ENCODE measurements at places on chromosomes 2 and 18.

DNA sequence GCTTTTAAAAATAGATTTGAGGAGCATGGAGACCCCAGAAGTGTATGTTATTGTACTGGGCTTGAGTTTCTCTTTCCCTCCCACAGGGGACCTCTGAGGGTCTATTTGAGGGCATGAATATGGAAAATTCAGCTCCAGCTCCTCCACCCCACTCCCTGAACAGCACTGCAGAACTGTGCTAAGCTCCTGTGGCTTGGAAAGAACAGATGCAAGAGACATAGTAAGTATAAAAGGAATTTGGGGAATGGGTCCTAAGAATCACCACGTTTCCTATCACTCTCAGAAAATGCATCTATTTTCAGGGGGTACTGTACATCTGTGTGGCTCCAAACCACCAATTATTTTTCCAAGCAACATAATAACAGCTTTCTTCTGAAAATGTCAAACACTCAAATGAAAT lies 416.1 kb downstream of the ZNF521 start:
- no peak for DNase-seq

DNA sequence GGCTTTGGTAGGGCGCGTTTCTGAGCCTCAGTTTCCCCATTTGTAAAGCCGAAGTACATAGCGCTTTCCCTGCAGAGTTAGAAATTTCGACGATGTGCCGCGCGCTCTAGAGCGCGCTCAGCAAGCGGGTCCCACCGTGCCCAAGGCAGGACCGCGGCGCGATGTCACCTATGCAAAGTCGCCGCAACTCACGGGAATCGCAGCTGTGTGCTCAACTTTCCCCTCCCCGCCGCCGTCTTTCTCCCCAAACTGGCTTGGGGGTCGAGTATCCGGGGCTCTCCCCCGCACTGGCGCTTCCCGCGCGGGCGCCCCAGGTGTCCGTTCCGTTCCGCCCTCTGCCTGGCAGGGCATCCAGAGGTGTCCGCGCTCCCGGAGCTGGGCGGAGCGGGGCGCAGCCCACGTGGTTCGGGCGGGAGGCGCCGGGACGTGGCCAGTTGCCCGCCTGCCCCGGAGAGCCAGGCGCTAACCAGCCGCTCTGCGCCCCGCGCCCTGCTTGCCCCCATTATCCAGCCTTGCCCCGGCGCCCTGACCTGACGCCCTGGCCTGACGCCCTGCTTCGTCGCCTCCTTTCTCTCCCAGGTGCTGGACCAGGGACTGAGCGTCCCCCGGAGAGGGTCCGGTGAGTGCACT lies at the start of gene MLPH:
TSS of gene MLPH (plus strand) at position 433 of the 630 bp plus-strand sequence. CDS start 6,176 bp downstream, outside the sequence.
- DNase-seq, result no peak

DNA sequence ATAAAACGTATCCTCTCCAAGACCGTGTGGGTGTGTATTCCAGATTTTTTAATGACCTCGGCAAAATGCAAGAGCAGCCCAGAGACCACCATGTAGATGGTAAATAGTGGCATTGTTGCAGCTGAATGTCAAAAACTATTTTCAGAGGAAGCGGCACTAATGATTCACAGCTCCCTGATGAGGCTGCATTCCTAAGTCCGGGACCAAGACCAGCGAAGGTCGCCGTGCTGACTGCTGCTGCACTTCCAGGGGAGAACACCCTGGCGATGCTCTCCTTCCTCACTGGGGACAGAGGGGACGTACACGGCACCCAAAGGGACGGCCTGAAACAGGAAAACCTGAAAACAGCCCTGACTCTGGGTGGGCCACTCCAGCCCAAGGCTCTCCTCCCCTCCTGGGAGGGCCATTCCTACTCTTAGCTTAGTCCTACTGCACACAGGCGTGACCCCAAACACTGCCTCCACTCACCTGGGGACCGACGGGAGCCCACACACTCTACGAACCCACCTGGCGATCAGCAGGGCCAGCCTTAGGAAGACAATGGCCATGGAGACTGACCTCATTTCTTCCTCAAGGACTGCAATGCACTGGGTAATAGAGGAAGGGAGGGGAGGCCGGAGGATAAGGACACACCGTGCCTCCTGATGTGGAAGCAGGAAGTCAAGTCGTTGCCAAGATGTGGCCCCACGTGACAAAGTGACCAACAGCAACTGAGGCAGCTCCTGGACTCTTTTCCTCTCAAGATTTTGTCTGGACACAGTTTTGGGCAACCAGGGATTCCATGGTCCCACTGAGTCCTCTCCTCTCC lies 82.8 kb downstream of the ZNF516 start:
- no peak for DNase-seq

- no peak for DNase-seq
These were observed 32.2 kb downstream of the BUB1 start for GRCh38 chr2:110645616-110646015.

DNA sequence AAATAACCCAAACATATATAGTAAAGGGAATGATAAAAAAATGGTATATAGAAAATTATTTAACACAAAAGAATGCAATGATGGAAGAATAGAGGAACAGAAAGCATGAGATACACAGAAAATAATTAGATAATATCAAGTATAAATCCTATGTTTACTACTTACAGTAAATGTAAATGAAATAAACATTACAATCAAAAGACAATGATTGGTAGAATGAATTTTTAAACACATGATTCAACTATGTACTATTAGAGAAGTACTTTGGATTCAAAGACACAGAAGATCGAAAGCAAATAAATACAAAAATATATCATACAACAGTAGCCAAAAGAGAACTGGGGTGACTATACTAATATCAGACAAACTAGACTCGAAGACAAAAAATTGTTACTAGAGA lies 97.6 kb upstream of the PARD3B start:
- DNase-seq, result no peak

GRCh38 chr2:44929159-44929734 lies 12.3 kb upstream of the SIX3 start:
- no peak for DNase-seq

DNA sequence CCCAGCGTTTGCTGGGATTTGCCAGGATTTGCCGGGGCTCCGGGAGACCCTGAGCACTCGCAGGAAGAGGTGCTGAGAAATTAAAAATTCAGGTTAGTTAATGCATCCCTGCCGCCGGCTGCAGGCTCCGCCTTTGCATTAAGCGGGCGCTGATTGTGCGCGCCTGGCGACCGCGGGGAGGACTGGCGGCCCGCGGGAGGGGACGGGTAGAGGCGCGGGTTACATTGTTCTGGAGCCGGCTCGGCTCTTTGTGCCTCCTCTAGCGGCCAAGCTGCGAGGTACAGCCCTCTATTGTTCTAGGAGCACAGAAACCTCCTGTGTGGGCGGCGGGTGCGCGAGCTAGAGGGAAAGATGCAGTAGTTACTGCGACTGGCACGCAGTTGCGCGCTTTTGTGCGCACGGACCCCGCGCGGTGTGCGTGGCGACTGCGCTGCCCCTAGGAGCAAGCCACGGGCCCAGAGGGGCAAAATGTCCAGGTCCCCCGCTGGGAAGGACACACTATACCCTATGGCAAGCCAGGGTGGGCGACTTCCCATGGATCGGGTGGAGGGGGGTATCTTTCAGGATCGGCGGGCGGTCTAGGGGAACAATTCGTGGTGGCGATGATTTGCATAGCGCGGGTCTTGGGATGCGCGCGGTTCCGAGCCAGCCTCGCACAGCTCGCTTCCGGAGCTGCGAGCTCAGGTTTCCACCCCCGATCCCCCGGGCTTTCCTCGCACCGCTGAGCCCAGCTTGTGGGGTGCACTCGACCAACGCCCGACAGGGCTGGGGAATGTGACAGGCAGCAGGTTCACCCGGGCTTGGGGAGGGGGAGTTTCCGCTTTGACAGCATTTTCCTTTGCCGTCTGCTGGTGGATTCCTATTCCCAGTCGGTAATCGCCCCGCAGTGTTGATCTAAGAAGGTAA lies 2.8 kb downstream of the ONECUT2 start:
- DNase-seq, result peak; percentile 67

GRCh38 chr2:241159116-241159515 lies 8.8 kb downstream of the PPP1R7 start:
- DNase-seq, result no peak

DNA sequence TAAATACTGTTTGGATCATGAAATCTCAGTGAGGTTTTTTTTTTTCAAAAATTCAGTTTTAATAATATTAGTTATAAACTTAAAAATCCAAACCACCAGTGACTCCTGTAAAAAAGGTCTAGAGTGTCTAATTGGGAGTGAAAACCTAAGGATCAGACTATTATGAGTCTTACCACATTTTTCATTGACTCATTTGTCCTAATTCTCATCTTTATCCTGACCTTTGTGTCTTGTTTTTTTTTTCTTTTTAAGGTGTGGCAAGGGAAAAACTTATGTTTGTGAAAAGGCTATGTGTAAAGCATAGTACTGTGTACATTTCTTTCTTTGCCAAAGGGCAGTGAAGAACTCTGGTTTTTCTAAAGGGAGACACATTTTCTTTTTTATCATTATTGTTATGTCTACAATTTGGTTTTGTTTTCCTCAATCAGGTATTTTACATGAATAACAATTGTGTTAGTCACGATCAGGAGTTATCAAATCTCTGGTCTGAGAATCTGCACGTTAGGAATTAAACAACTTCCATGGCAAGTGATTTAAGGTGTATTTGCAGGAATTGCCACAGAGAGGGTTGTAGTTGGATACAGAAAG lies 52.6 kb downstream of the RHBDD1 start:
- DNase-seq, result no peak

GRCh38 chr2:31238906-31239592 lies 5.1 kb downstream of the EHD3 start:
- DNase-seq, result no peak

DNA sequence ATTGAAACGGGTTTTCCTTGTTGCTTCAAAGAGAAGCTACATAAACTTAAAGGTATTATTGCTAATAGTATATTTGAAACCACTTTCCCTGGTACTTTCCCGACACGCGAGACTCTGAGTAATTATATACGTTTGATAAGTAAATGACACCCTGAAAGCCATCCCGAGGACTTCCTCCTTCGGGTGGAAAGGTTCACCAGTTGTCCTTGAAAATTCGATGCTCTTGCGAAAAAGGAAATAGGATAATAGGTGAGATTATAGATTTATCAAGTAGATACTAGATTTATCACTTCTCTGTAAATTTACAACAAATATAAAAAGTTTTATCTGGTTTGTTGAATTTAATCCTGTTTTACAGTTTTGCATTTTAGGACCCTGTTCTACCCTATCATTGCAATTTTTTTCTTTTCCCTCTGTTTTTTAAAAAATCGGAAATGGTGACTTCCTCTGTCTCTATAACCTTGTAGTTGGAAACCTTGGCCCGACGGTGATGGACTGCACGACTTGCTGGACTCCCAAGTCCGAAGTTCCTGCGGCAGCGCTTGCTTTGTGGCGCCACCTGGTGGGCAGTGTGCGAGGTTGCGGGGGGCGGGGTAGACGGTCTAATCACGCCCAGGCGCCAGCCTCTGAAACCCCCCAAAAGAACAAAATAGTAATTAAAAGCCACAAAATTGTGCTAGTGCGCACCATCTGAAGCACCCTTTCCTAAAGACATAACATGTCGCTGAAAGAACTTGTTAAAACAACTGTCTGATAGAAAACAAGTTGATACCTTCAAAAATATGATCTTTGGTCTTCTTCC lies 972 bp upstream of the DLX2 start:
- DNase-seq, result peak; percentile 92

DNA sequence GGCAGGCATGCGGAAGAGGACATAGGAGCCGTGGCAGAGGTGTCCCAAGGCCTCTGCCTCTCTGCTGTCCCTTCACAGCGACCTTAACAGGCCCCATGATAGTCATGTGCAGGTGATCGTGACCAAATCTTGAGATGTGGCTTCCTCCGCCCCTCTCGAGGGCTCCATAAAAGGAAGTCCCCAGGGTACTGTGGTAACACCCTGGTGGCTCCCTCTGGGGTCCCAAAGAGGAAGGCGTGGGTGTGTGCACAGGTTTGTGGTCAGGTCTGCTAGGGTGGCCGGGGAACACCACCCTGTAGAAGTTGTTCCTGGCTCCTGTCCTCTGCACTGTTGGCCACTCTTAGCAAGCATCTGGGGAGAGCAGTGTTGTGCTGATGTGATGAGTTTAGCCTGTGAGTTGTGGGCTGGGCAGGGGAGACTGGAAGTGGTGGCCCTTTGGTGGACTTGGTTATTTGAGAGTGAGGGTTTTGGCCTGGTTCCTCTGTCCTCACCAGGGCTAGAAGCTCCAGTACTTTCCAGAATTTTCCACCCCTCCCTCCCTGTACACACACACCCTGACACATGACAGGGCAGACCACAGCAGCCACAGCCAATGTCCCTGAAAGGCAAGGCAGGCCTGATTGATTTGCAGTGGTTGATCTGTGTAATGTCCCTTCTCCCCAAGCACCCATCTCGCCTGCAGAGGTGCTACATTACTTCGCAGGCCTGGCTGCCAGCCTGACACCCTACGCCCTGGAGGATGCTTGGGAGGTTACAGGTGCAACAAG lies 68.9 kb upstream of the BOD1L2 start:
- DNase-seq, result no peak

Measured in 8988T (cell line).